ENCODE measurements at places on chromosomes 2 and 18. TPM values are rescaled to one million over a fixed set of nuclear protein-coding genes. Genes with fewer than 3 reads are reported as not detected.
A peak's percentile ranks its signal among the peaks of the same experiment; 100 is the strongest.

DNA sequence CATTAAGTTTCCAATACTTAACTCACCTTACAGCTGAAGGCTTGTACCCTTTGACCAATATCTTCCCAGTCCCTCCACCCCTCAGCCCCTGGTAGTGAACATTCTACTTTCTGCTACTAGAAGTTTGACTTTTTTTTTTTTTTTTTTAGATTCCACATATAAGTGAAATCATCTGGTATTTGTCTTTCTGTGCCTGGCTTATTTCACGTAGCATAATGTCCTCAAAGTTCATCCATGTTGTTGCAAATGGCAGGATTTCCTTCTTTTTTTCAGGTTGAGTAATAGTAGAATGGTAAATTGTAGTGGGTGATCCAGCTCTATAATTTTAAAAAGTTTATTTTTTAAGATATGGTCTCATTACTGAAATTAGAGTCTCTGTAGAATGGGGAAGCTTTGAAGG, 316.0 kb downstream of the MTX2 start:
- DNase-seq: no peak

DNA sequence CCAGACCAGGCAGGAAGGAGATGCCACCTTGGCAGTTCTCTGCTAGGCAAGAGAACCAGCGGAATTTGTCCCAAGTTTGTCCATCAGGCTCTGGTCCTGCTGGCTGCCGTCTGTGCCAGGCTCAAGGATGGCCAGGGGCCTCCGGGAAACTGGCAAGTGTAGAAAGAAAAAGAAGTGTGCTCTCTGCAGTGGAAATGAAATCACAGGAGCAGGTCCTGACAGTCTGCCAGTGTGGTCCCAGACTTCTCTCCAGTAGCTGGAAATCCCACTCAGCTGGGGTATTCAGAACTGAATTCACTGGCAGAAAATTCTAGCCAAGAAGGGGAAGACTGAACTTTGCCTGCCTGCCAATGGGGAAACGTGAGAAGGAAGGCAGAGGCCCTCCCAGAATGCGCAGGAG, 91.0 kb downstream of the STPG4 start:
- no peak for DNase-seq

Gene TMEM182
- total RNA-seq: 1.0 TPM

Gene SEC11C
- 7.7 TPM for total RNA-seq

Gene REG1B
- not detected for total RNA-seq

- DNase-seq: no peak
Observed at GRCh38 chr2:200471928-200472645, 37.8 kb downstream of the KCTD18 start.

DNA sequence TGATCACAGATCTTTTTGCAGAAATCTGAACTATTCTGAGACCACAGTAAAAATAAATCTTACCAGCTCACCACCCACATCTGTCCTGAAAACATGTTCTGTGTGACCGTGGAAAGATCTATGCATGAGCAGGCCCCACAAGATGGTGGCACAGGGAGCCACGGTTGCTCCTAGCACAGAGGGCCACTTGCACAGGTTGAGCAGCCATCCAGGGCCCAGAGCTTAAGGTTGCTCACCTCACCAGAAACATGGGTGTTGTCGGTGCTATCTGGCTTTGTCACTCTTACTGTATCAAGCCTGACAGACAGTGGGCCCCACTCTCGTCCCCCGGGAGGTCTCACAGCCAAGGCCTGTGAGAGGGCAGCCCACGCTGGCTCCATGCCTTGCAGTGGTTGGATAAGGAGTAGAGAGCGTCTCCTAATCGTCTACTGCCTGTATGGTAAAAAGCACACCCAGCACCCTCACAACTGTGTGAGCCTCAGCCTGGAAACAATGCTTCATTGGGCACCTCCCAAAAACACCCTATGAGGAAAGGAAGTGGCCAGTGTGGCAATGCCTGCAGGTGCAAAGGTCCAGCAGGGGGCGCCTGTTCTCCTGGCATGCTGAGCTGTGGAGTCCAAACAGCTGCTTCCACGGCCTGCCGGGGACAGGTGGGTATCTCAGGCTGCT, 19.6 kb downstream of the TUBB6 start:
- DNase-seq: peak; percentile 92

GRCh38 chr2:219684721-219685689, 57.6 kb downstream of the SLC4A3 start:
- DNase-seq: peak; percentile 88

Gene IL37
- total RNA-seq: not detected

GRCh38 chr2:39537150-39537549, 100.1 kb upstream of the MAP4K3 start:
- DNase-seq: no peak

GRCh38 chr2:98348066-98348561, 1.9 kb downstream of the CNGA3 start:
- peak; percentile 18 for DNase-seq

- no peak for DNase-seq
Observed at GRCh38 chr18:21099442-21099841, 12.2 kb downstream of the ROCK1 start.

GRCh38 chr2:158699323-158699722, 95.8 kb upstream of the DAPL1 start:
- DNase-seq: no peak

GRCh38 chr18:9913151-9913525, 678 bp upstream of the VAPA start:
- DNase-seq: no peak

DNA sequence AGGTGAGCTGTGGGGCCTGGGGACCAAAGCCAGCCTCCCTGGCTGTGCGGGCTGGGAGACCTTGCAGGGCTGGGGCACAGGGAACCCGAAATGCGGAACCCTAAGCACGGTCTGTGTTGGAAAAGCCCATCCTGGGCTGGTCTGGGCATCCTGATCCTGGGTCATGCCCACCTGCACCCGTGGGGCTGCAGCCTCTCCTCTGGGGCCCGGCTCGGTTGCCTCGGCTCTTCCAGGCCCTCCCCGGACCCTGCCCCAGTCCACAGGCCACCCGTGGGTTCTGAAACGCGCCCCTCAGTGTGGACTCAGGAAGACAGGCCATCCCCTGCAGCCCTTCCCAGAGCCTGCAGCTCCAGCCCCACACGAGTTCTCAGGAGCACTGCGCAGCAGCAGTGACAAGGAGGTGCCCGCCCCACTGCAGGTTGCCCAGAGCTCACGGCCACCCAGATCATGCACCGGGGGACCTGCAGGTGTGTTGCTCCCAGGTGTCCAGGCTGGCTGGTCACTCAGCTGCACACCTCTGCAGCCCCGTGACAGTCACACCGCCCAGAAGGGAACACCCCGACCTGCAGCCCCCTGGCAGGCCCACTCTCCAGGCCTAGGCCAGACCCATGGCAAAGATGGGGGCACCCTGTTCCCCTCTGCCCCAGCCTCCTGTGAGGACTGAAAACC, 12.2 kb upstream of the NFATC1 start:
- DNase-seq: no peak

- DNase-seq: peak; percentile 67
Observed at GRCh38 chr2:120108049-120108448, 95.2 kb downstream of the EPB41L5 start.
